ENCODE measurements at places on chromosomes 6 and 20. TPM values are rescaled to one million over a fixed set of nuclear protein-coding genes. Genes with fewer than 3 reads are reported as not detected.

The TINAG gene
- total RNA-seq: not detected

The FAM83B gene
- total RNA-seq: 0.15 TPM

The SPTLC3 gene
- 4.8 TPM for total RNA-seq

The EGFL8 gene
- total RNA-seq: 1.2 TPM

The CCN6 gene
- not detected for total RNA-seq

The HSPA1L gene
- 0.50 TPM for total RNA-seq

The PLA2G7 gene
- not detected for total RNA-seq

The FRS3 gene
- 3.3 TPM for total RNA-seq

The BAG2 gene
- 13.1 TPM for total RNA-seq

The MRAP2 gene
- not detected for total RNA-seq

The GNAS-AS1 gene
- 1.2 TPM for total RNA-seq

The IL17A gene
- total RNA-seq: not detected

The CD24 gene
- total RNA-seq: 0.17 TPM

The GPX5 gene
- not detected for total RNA-seq

The CDH4 gene
- total RNA-seq: 10.8 TPM

The SRMS gene
- not detected for total RNA-seq

The PTK6 gene
- total RNA-seq: not detected

The EIF6 gene
- total RNA-seq: 258 TPM

The GGTLC1 gene
- not detected for total RNA-seq

The TBX18 gene
- total RNA-seq: 9.4 TPM

The OR2B3 gene
- total RNA-seq: not detected

The SGK2 gene
- total RNA-seq: not detected

The PAK5 gene
- total RNA-seq: under 0.01 TPM

The ULBP1 gene
- total RNA-seq: 3.6 TPM

The RCAN2 gene
- 2.0 TPM for total RNA-seq

The HCK gene
- total RNA-seq: not detected

The ZNF322 gene
- 8.9 TPM for total RNA-seq

The SLC22A2 gene
- total RNA-seq: not detected

The DEFB132 gene
- not detected for total RNA-seq

The DLK2 gene
- 1.0 TPM for total RNA-seq

The ENPP5 gene
- total RNA-seq: 1.0 TPM

The RIPOR3 gene
- total RNA-seq: 0.30 TPM

The PLTP gene
- total RNA-seq: 51.7 TPM

All from bronchus fibroblast of lung (primary cell).